ENCODE measurements at places on chromosomes 2 and 18.

DNA sequence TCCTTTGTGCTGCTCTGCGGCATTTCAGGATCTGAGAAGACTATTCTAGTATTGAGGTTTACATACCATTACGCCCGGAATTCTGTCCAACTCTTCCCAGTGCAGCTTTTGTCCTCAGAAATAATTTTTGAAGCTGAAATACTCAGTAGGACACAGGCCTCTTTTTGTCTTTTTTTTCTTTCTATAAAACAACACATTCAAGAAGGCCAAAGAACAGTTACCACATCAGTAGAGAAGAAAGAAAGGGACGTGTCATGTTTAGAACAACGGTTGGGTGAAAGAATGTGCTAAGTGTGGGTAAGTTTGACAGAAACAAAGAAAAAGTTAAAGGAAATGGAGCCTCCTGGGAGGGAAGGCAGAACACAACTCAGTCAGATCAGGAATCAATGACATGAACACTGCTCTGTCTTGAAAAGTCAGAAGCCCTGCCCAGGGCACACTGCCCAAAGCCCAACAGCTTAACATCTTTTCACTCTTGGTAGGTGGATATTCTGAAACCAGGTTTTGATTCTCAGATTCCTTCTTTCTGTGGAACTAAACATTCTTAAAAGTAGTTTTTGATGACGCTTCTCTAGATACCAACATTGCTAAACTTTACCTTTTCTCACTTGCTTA is 198.6 kb upstream of the CWC22 start:
- DNase-seq, result no peak

DNA sequence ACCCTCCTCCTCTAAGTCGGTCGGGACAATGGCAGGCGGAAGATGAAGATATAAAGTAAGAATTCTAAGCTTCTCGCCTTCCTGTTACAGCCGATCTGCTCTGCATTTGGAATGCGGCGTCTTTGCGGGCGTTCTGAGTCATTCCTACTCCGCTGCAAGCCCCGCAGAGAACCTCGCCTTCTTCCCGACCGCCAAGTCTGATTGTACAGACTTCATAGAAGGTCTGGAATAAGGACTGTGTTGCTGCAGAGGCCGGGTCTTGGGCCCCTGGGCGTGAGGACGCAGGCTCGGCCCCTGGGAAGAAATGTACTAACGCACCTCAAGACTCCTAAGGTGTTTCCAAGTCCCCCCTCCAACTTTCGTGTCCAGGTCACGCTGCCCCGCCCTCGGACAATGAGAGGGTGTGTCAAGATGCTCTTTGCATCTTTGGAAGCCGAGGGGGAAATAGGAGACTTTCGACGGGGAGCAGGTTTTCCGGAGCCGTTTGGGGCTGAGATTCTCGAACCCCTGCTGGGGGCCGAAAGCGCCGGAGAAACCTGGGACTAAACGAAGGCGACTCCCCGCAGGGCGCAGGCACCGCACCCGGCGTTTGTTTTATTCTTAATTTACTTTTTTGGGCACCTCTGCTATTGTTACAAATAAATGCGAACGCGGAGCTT is 12.7 kb upstream of the PAX3 start:
- no peak for DNase-seq

GRCh38 chr2:230447455-230448451 is 31.8 kb downstream of the SP100 start:
- DNase-seq, result peak; percentile 49

DNA sequence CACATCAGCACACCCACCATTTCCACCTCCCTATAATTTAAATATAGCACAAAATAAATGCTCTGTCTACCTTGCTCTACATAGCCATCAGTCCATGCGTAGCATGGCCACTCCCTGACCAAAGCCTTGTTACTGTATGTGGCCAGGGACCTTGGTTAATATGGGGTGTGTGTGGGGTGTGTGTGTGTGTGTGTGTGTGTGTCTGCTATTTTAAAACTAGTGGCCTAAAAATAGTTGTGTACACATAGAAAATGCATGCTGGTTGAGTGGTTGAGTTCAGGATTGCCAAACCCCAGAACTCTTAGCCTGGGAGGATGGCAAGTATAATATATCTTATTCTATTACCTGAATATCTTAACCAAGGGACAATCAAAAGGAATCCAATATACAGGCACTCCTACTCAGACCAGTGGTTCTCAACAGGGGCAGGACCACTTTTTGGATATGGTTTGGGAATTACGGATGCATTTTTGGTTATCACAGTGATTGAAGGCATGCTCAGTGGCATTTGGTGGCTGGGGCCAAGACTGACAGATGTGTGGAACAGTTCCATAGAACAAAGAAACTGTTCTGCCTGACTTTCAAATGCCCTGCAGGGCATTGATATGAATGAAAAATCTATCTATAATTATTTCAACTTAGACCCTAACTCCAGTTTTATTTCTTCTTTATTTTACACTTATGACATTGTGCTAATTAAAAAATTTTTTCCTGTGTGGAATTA is 72.3 kb upstream of the PSME4 start:
- DNase-seq, result no peak

GRCh38 chr2:134952608-134953007 is 34.0 kb downstream of the CCNT2 start:
- DNase-seq, result no peak

- no peak for DNase-seq
Measured at GRCh38 chr18:69002233-69002632, 204.4 kb downstream of the CCDC102B start.

DNA sequence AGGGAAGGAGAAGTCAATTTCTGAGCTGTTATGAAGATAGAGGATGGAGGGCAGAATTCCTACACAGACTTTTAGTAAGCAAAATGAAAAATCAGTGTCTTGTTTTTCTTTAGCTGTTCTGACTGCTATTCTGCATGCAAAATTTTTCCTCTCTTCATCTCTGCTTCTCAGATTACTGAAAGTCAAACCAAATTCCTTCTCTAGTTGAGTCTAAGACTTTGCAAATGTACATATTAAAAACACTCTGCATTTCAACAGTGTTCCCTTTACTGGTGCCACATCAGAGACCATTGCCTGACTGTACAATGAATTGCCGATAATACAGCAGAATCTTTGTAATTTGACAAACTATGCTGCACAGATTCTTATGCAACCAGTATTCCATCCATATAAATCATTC is 198.8 kb downstream of the EXOC6B start:
- no peak for DNase-seq

DNA sequence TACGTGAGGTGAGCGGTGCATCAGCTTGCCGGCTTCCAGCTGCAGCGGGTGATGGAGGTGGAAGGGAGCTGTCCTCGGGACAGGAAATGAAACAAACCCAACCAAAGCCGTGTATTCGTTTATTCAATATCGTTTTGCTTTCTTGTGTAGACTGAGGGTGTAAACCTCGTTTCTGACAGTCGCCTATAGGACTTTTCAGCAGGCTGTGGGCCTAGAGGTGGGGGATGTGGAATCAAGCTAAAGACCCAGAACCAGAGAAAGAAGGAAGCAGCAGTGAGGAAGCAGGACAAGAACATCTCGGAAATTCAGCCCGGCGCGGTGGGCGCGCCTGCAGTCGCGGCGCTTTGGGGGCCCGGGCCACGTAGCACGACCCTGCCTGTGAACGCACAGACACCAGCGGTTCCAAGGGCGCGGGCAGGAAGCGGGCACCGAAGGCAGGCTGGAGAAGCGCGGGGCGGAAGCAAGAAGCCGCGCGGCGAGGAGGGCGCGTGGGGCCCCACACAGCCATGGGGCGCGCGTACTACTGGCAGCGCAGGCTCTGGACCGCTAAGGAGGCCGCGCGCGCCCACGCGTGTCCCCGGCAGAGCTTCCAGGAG is 755 bp upstream of the ATP9B start:
- peak; percentile 38 for DNase-seq

- DNase-seq, result no peak
Measured at GRCh38 chr2:107174171-107174570, 288.2 kb upstream of the ST6GAL2 start.

- no peak for DNase-seq
Measured at GRCh38 chr2:114005110-114005783, 115.4 kb downstream of the ACTR3 start.

GRCh38 chr18:64202210-64202836 is 53.4 kb upstream of the LINC00305 start:
- no peak for DNase-seq

DNA sequence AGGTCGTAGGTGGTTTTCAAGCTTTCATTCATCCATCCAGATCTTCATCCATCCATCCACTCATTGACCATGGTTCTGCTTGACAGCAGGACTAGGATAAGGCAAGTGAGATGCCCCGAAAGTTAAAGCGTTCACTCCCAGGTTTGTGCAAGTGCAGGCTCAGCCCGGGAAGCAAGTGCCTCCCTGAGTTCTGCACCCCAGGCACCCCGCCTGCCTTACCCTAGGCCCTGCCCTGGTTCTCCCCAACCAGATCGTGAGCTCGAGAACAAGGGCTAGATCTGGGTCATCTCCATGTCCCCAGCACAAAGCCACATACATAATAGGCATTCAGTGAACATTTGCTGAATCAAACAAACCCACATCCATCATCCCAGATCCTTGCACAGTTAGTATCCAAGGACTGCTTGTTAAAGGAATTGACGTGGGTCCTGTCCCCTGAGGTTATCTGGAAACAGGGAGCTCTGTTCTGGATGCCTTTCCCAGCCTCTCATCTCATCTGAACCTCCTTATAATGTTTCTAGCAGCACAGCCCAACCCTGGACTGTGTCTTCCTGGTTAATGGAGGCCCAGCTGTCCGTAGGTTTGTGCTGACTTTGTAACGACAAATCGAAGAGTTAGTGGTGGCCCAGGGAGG is 116.1 kb upstream of the GPC1 start:
- no peak for DNase-seq

- no peak for DNase-seq
Measured at GRCh38 chr2:237535385-237536082, 30.8 kb upstream of the PRLH start.

DNA sequence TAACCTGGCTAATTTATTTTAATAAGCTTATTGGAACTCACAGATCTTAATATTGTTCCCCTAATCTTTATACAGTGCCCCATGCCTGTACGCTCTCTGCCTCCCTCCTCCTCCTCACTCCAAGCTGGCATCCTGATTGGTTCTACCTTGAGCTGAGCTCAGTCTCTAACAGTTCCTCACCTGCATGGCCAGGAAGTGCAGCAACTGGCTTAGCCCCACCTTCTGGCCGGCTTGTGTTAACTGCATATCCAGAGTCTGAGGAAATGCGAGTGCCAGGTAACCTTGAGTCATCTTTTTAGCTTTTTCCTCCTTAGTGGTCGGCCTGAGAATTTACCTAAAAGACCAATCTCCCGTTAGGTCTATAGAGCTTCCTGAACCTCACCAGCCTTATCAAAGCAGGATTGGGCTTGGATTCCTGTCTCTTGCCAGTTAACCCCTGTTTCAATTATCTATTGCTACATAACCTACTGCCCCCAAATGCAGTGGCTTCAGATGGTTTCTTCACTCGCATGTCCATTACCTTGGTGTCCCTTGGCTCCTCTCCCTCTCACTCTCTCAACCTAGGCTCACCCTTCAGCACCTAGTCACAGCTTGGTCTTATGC is 89.5 kb upstream of the STK39 start:
- DNase-seq, result peak; percentile 62

DNA sequence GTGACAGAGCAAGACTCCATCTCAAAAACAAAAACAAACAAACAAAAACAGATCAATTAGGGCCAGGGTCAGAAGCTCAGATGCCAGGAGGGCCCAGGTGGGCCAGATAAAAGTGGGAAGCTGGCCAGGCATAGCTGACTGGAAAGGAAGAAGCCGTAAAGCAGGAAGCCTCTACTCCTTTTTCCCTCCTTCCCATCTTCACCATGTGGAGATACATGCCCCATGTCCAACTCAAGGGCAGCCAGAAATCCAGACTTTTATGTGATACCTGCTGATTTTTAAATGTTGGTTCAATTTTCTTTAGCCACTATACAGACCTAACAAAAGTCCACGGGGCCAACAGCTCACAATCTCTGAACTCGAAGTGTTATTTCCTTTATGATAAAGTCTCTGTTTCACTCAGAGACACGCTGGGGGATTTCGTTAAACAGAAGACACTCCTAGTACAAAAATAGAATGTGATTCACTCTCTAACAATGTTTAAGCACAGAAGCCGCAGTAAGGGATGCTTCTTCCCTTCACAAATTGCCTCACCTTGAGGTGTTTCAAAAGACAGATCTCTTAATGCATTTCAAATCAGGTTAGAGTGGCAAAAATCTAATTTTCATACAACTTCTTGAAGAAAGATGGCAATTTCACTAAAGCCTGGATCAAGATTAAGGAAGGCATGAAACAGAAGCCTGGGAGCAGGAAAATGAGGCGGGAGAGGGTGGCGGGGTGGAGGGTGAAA is 14.0 kb downstream of the TMEM247 start:
- DNase-seq, result no peak

DNA sequence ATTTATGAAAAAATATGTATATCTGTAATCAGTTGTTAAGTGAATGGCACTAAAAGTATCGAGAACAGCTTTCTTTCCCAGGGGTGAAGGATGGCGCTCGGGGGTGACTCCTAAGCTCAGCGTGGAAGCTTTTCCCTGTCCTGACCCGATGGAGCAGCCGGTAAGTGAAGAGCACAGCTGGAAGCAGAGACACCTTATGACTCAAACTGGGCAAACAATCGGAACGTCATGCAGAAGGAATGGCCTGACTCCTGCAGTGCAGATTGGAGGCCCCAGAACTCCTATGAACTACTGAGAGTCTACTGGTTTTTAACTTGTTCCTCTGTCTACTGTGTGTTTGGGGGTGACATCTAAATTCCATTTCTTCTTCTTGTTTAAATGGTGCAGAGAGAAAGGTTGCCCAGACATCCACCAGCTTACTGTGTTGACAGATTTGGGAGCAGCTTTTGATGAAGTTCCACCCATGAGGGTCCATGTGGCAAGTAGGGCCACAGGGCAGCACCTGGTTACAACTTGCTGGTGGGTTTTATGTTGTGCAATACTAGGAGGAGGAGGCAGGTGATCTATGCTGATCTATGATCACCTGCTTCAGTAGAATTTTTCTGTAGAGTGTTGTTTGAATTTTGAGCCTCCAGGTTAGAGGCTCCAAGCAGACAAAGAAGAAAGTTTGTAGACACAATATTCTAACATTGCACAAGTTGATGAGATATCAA is 52.8 kb upstream of the TMEM182 start:
- DNase-seq, result no peak

GRCh38 chr18:76447258-76447890 is 47.7 kb downstream of the ZNF516 start:
- DNase-seq, result no peak

- no peak for DNase-seq
Measured at GRCh38 chr18:32502014-32502413, 31.3 kb upstream of the GAREM1 start.

GRCh38 chr2:217153510-217153909 is 293.6 kb upstream of the TNP1 start:
- no peak for DNase-seq

GRCh38 chr2:145592361-145592760 is 1072.4 kb upstream of the ZEB2 start:
- DNase-seq, result no peak

DNA sequence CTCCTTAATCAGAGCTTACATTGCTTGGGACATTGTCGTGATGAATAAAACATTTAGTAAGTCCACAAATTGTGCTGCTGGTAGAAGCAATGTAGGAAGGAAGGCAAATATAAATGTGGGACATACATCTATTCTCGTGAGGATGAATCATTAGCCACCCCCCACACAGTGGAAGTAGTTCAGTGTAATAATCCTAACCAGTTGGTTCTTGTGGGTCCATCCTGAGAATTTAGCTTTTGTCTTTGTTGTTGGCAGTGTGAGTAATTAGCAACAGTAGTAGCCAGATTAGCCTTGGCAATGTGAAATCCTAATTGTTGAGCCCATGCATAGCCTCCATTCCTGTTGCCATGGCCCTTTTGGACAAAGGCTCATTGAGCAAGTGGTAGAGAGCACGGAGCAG is 532.1 kb downstream of the FBXO15 start:
- DNase-seq, result no peak
